NCI-H460 (cell line): ENCODE measurements at places on chromosomes 16 and 17. TPM values are rescaled to one million over a fixed set of nuclear protein-coding genes. Genes with fewer than 3 reads are reported as not detected.

Gene KRT20
- total RNA-seq = not detected in 2 replicates

Gene ANKRD11
- 49.2 and 56.1 TPM in 2 replicates for total RNA-seq

Gene LDHD
- total RNA-seq = 2.4 and 2.6 TPM in 2 replicates

Gene CLEC3A
- not detected in 2 replicates for total RNA-seq

Gene ITGAD
- total RNA-seq = not detected in 2 replicates

Gene TBC1D3H
- not detected in 2 replicates for total RNA-seq

Gene CCL1
- not detected in 2 replicates for total RNA-seq

DNA sequence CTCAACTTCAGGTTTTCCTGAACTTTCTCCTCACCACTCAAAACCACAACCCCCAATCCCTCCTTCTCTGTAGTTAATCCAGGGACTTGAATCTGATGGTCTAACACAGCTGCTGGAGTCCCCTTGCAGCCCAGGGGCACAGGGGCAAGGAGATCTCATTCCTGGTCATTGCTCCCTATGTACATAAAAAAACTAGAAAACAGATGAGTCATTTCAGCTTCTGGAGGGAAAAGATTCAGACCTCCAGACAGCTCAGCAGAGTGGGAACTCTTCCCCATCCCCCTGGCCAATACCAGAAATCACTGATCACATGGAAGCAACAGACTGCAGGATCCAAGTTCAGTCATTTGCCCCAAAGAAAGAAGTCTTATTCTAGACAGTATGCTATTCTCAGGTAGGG is 62.1 kb downstream of the DYNLRB2 start:
- no peak for DNase-seq

- no peak for DNase-seq
Observed at GRCh38 chr16:11049396-11050059, 105.2 kb downstream of the CLEC16A start.

DNA sequence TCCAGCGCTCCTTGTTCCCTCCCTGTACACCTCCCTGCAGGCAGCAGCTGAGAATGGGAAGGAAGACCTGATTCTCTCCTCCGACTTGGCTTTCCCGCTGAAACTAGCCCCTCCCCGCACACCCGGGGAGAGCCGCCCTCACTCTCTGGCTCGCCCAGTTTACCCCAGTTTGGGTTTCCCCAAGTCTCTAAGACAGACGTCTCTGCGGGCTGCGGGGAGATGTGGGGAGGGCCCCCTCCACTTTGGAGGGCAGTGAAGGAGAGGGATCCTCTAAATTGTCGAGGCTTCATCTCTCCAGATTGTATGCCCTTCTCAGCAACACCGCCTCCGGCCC is 797 bp downstream of the GRB7 start:
- DNase-seq = no peak

GRCh38 chr16:82514262-82514661 is 112.5 kb upstream of the CDH13 start:
- DNase-seq = no peak

GRCh38 chr16:59849716-59850115 is 1115.6 kb upstream of the GOT2 start:
- no peak for DNase-seq

DNA sequence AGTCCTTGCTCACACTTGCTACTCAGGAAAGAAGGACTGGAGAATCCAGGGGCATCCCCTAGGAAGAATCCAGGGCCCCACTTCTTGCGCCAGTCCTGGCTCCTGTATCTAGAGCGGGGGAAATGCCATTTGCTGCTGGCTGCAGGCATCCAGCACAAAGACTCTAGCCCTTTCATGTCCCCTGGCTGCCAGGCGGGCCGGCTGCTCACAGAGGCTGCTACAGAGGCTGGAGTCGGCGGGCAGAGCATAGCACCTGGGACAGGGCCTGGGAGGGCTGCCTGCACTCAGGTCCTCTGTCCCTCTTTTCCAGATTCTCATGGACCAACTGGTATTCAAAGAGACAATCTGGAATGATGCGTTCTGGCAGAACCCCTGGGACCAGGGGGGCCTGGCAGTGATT is 13.8 kb downstream of the SMIM5 start:
- DNase-seq = no peak

GRCh38 chr16:84618581-84619460 is 943 bp upstream of the COTL1 start:
- peak; percentile 57 for DNase-seq
